ENCODE measurements at places on chromosomes 5 and 9. TPM values are rescaled to one million over a fixed set of nuclear protein-coding genes. Genes with fewer than 3 reads are reported as not detected.

Gene CCL21
- total RNA-seq: not detected

Gene CCDC171
- 2.7 TPM for total RNA-seq

Gene DOK3
- 6.0 TPM for total RNA-seq

Gene CA9
- total RNA-seq: 1.2 TPM

Gene AFAP1L1
- total RNA-seq: 0.17 TPM

Gene FOXD4L3
- total RNA-seq: not detected

Gene ITGA2
- 2.5 TPM for total RNA-seq

Gene LRRC19
- total RNA-seq: not detected

Gene EXD3
- total RNA-seq: 24.7 TPM

Gene DIMT1
- total RNA-seq: 29.0 TPM

Gene HEMGN
- total RNA-seq: 1.1 TPM

Gene ELAVL2
- total RNA-seq: not detected

Gene AQP7
- not detected for total RNA-seq

Gene TMEM215
- total RNA-seq: not detected

Gene C9orf43
- 0.54 TPM for total RNA-seq

Gene CAMLG
- 24.7 TPM for total RNA-seq

Gene PCDHGB6
- 0.11 TPM for total RNA-seq

Gene LCN10
- total RNA-seq: 1.00 TPM

Gene SPTLC1
- 50.2 TPM for total RNA-seq

Data from activated naive CD8-positive, alpha-beta T cell treated with anti-CD3 and anti-CD28 coated beads, Interleukin-2, amount 10 ng/mL, durations not matched to agents 7 days and 5 days (primary cell).